ENCODE measurements at places on chromosomes 4 and X. TPM values are rescaled to one million over a fixed set of nuclear protein-coding genes. Genes with fewer than 3 reads are reported as not detected.
A peak's percentile ranks its signal among the peaks of the same experiment; 100 is the strongest.

- H3K27ac ChIP-seq, result no peak overlapping the region
- DNase-seq, result no peak
- H3K36me3 ChIP-seq, result no peaks in the 10 kb centered on the region
- H3K27me3 ChIP-seq, result peaks cover 14% of the 10 kb centered on the region
- H3K4me1 ChIP-seq, result no peaks in the 10 kb centered on the region
- no peak overlapping the region for H3K4me3 ChIP-seq
These were observed 5.2 kb upstream of the JAKMIP1 start for GRCh38 chr4:6205567-6205931.

- H3K27me3 ChIP-seq, result no peaks in the 10 kb centered on the region
- no peak overlapping the region for H3K27ac ChIP-seq
- no peaks in the 10 kb centered on the region for H3K4me1 ChIP-seq
- no peak overlapping the region for H3K4me3 ChIP-seq
- no peaks in the 10 kb centered on the region for H3K36me3 ChIP-seq
These were observed 211.4 kb downstream of the GASK1B start for GRCh38 chr4:157961229-157961990.

- no peak overlapping the region for H3K27ac ChIP-seq
- H3K4me3 ChIP-seq, result no peak overlapping the region
- H3K4me1 ChIP-seq, result no peaks in the 10 kb centered on the region
These were observed 44.3 kb upstream of the HCCS start for GRCh38 chrX:11066812-11067211.

- H3K27ac ChIP-seq, result no peak overlapping the region
- no peaks in the 10 kb centered on the region for H3K27me3 ChIP-seq
- DNase-seq, result no peak
- H3K4me1 ChIP-seq, result no peaks in the 10 kb centered on the region
These were observed 25.5 kb downstream of the HPGD start for GRCh38 chr4:174496631-174497432.

DNA sequence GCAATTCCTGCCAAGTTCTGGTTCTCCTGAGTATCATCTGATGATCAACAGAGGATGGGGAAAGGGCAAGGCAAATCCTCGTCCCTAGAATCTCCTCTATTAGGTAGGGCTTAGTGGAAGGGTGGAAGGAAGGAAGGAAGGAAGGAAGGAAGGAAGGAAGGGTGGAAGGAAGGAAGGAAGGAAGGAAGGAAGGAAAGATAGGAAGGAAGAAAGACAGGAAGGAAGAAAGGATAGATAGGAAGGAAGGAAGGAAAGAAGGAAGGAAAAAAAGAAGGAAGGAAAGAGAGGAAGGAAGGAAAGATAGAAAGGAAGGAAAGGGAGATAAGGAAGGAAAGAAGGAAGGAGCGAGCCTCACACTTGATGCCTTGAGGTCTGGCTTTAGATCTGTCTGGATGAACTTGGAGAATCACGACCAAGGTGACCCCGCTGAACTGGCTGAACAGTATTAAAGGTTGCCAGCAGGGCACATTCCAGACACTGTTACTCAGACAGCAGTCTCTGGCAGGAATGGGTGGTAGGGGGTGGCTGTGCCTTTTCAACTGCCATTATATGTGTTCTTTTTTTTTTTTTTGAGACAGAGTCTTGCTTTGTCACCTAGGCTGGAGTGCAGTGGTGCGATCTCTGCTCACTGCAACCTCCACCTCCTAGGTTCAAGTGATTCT lies 57.1 kb downstream of the MAP7D2 start:
- no peaks in the 10 kb centered on the region for H3K4me1 ChIP-seq
- no peak overlapping the region for H3K4me3 ChIP-seq
- no peaks in the 10 kb centered on the region for H3K36me3 ChIP-seq
- H3K27ac ChIP-seq, result no peak overlapping the region
- no peak for DNase-seq

- no peaks in the 10 kb centered on the region for H3K4me1 ChIP-seq
- DNase-seq, result no peak
- H3K27ac ChIP-seq, result no peak overlapping the region
- H3K36me3 ChIP-seq, result no peaks in the 10 kb centered on the region
- H3K27me3 ChIP-seq, result no peaks in the 10 kb centered on the region
- H3K4me3 ChIP-seq, result no peak overlapping the region
These were observed 135.0 kb upstream of the TENT5D start for GRCh38 chrX:80285131-80285773.

PAGE1 gene
- not detected for total RNA-seq

DNA sequence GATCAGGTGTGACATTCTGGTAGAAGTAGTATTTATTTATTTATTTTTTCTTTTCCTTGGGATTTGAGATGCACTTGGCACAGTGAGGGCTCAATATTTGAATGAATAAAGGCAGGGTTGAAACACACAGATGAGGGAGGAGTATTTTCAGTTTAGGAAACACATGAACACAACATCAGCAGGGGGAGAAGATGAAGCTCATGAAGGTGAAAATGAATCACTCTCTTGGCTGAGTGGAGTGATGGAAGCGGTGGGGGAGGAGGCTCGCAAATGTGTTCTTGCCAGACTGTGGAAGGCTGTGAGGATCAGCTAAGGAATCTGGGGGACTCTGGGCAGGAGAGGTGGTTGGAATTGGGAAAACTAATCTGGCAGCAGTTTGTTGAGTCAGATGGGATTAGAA lies 55.3 kb downstream of the ARHGAP10 start:
- H3K36me3 ChIP-seq, result no peaks in the 10 kb centered on the region
- DNase-seq, result no peak
- H3K27me3 ChIP-seq, result no peaks in the 10 kb centered on the region
- peak overlapping the region; percentile 76 for H3K27ac ChIP-seq
- H3K4me3 ChIP-seq, result no peak overlapping the region

- H3K4me1 ChIP-seq, result no peaks in the 10 kb centered on the region
- H3K36me3 ChIP-seq, result no peaks in the 10 kb centered on the region
- peak; percentile 55 for DNase-seq
- peak within 1 kb of the TSS; percentile 61 for H3K4me3 ChIP-seq
These were observed at the start of gene SHROOM4 for GRCh38 chrX:50813843-50814661. SHROOM4 (minus strand) TSS chrX:50814194; CDS start chrX:50814018, 176 bp downstream.

HTR2C gene
- not detected for total RNA-seq

DDX60 gene
- total RNA-seq, result 6.9 TPM

GRCh38 chr4:2723751-2724150 lies 32.4 kb downstream of the TNIP2 start:
- no peaks in the 10 kb centered on the region for H3K4me1 ChIP-seq
- peaks cover 5% of the 10 kb centered on the region for H3K36me3 ChIP-seq
- DNase-seq, result no peak
- H3K27me3 ChIP-seq, result no peaks in the 10 kb centered on the region
- no peak overlapping the region for H3K4me3 ChIP-seq
- no peak overlapping the region for H3K27ac ChIP-seq

GRCh38 chr4:13159041-13159620 lies 325.0 kb downstream of the RAB28 start:
- DNase-seq, result no peak
- H3K4me3 ChIP-seq, result no peak overlapping the region
- H3K27ac ChIP-seq, result no peak overlapping the region
- peaks cover 9% of the 10 kb centered on the region for H3K4me1 ChIP-seq
